NCI-H774 (cell line): ENCODE measurements at places on chromosomes 16 and 17.

GRCh38 chr16:79053577-79053976, 547.0 kb downstream of the MAF start:
- no peak for DNase-seq

DNA sequence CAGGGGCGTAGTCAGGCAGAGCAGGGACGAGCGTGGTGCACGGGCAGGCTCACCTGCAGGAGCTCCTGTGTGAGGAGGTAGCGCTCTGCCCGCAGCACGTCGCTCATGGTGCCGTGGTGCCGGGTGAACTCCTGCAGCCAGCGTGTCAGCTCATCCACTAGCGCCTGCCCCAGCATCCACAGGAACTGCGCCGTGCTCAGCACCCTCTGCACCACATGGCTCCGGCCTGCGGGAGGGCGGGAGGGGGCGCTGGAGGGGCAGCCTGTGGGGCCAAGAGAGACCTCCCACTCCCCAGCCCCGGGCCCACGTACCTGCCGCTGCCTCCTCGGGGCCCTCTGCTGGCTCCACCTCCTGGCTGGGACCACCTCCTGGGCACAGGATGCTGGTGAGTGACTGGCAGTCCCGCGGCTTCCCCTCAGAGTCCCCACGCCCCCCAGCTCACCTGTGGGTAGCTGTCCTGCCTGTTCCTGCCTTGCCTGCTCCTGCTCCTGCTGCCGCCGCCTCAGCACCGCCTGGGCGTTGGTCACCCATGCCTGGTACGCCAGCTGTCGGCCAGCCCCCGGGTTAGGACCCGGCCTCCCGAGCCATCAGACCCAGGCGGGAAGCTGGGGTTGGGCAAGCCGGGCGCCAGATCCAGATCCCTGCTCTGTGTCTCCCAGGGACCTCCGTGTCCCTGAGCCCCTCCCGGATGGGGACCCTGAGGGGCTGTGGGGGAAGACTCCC, 16.6 kb downstream of the CTU2 start:
- no peak for DNase-seq

GRCh38 chr17:48036693-48037035, 933 bp downstream of the COPZ2 start:
- no peak for DNase-seq

DNA sequence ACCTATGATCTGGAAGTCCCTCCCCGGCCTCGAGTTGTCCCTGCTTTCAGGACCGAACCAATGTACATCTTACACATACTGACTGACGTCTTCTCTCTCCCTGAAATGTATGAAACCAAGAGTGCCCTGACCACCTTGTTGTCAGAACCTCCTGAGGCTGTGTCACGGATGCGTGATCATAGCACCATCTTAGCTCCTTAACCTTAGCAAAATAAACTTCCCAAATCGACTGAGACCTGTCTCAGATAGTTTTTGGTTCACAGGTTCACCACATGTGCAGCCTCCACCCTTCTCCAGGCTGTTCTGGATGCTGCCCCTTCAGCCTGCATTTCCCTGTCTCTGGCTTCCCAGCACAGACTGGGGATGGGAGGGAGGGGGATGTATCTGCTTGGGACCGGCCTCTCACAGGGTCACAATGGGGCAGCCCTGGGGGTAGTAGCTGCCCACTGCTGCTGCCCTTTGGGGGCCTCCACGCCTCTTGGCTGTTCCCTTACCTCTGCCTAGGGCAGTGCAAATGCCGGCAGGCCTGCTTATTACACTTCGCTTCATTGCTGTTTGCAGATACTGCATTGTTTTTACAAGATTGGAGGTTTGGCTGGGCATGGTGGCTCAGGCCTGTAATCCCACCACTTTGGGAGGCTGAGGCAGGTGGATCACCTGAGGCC, 69.8 kb downstream of the NT5M start:
- no peak for DNase-seq

GRCh38 chr17:19424934-19425868, 14.2 kb downstream of the RNF112 start:
- no peak for DNase-seq

DNA sequence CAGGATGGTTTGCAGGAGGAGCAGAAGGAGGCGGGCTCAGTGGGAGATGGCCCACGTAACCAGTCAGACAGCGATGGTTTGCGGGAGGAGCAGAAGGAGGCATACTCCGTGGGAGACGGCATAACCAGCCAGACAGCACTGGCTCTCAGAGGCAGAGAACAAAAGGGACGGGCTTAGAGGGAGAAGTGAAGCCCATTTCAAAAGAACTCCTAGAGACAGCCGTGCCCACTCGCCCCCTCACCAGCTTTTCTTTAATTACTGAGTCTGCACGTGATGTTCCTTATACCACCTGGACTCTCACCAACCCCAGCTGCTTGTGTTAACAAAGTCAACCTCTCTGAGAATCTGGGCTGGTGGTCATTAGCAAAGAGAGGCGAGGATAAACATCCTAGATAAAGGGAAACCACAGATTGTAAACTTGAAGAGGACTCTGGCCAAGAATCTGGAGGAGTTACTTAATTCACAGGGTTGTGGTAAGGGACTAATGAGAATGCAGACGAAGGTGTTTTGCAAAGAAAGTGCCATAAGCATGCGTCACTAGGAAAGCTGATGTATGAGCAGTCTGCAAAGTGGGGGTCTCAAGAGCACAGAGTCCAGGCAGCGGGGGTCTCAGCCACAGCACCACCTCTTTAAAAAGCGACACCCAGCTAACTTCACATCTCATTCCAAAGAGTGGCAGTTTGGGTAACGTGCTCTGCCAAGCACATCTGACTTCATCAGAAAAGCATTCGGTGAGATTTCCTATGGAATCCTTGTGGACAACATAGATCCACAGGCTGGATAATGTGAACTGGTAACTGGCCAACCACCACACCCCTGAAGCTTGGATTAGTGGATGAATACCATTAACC, 51.7 kb downstream of the NXN start:
- no peak for DNase-seq

DNA sequence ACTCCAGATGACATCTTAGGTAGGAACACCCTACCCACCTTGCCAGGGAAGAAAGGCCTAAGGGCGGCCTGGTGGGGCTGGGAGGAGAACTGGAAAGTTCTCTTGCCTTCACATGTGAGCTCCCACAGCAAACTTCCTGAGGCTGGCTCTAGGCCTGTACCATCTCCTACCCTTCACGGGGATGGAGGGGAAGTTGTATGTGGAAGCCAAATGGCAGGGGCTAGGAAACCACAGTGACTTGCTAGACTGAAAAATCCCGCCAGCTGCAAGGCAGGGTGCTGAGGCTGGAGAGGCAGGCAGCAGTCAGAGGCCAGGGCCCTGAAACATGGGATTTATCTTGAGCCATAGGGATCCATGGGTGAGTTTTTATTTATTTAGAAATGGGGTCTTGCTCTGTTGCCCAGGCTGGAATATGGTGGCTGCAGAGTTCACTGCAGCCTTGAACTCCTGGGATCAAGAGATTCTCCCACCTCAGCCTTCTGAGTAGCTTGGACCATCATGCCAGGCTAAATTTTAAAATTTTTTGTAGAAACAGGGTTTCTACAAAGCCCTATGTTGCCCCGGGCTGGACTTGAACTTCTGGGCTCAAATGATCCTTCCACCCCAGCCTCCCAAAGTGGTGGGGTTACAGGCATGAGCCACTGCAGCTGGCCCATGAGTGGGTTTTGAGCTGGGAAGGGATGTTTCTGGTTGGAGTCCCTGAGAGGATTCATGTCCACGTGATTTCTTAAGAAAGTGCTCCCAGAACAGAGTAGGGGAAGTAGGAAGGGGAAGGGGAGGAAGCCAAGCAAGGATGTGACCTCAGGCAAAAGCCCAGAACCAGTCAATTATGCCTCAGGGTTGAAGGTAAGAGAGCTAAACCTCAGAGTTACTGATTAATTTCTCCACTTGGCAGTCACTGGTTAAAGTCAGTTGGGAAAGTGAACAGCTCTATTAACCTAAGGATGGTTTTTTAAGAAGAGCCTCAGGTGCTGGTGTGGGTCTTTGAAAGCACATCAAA, 4.0 kb upstream of the KAT8 start:
- no peak for DNase-seq
